ENCODE measurements at places on chromosomes 5 and 9. TPM values are rescaled to one million over a fixed set of nuclear protein-coding genes. Genes with fewer than 3 reads are reported as not detected.

DNA sequence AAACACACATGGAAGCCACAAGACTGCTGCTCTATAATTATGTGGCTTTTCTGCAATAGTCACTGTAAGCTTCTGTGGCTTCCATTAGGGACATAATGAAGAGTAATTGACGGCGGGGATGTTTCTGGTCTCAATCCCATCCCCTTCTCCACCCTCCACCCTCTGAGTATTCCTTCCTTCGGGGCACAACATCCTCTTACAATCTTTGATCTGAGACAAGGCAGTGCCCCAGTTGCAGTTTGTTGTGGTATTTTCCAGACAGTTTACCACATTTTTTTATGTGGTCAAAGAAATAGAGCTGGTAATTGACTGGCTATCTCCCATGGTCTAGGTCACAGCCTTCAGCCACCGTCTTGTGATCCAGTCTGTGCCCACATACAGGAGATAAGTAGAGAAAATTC, 277.7 kb downstream of the NR2F1-AS1 start:
- no peak for DNase-seq

- DNase-seq = no peak
Measured at GRCh38 chr9:35499029-35499700, 9.3 kb downstream of the RUSC2 start.

The GABRB2 gene
- total RNA-seq = 4.8 TPM

The KCNV2 gene
- total RNA-seq = not detected

The ENC1 gene
- total RNA-seq = 11.9 TPM

The HAPLN1 gene
- not detected for total RNA-seq

DNA sequence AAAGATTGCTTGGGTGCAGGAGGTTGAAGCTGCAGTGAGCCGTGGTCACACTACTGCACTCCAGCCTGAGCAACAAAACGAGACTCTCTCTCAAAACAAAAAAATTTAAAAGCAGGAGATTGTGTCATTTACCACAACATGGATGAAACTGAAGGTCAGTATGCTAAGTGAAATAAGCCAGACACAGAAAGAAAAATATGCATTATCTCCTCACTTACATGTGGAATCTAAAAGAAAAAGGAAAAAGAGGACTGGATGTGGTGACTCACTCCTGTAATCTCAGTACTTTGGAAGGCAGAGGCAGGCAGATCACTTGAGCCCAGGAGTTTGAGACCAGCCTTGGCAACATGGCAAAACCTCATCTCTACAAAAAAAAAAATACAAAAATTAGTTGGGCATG, 146.8 kb upstream of the DAPK1 start:
- no peak for DNase-seq

The N4BP3 gene
- total RNA-seq = 2.4 TPM

- DNase-seq = no peak
Measured at GRCh38 chr9:124478354-124478753, 28.1 kb downstream of the ADGRD2 start.

DNA sequence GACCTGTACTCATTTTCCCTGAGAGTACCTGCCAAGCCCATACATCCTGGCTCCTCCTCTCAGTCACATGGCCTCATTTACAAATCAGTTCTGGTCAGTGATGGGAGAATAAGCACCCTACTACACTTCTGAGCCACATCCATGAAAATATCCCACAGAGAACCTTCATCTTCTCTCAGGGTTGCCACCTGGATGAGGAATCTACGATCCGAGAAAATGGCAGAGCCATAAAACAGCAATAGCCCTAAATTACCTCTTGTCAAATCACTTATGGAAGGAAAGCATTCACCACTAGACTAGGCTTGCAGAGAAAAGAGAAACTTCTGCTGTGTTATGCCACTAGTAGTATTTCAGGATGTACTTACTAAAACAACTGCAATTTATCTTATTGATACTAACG, 324.8 kb downstream of the BNC2 start:
- no peak for DNase-seq

GRCh38 chr5:93589829-93590215, 6.8 kb downstream of the NR2F1 start:
- no peak for DNase-seq

The CAMK2A gene
- not detected for total RNA-seq

DNA sequence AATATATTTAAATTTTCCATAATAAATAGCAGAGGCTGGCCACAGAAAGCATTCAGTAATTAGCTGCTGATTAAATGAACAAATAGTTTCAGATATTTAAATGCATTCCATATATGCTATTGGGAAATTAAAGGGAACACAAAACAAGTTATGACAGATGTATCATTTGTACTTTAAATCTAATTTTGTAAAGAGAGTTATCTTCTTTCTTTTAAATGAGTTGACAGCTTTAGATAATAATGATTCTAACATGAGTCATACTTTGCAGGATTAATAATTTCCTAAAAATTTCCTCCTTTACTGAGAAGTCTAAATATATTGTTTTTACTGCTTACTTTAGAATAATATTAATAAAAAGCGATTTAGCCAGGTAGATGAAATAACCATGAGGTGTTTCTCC, 320.1 kb downstream of the ADAMTS6 start:
- no peak for DNase-seq

All from mesenteric fat pad (tissue), 1 donor.